ENCODE measurements at places on chromosomes 16 and 17.

DNA sequence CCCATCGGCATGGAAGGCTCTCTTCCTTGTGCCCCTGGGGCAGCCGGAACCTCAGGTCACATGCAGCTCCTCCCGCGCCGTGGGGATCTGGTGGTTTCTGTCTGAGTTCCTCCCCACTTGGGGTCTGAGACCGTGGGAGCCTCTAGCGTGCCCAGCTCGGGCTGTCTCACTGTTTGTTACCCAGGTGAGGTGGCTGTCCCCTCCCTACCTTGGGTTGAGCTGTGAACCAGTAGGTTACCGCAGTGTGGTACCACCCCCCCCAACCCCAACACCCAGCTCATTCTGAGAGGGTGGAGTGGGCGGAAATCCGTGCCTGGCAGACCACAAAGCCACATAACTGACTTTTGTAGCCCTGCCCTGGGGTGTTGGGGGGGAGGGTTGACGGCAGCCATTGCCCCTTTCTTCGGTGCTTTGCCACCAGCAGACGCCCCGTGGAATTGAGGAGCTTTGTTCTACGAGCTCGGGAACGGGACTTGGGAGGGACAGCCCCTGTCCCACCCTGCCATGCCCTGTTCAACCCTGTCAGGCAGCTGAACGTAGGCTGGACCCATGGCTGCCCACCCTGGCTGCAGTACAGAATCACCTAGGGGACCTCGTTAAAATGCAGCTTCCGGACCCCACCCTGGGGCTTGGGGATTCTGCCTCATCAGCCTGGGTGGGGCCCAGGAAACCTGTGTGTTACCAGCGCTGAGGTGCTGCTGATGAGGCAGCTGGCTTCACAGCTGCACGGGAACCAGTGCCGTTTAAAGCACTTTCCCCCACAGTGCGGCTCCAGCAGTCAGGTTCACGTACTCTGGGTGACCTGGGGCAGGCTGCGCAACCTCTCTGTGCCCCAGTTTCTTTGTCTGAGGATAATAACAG, 18.5 kb downstream of the RAP1GAP2 start:
- DNase-seq, result no peak

GRCh38 chr16:21590796-21591195, 8.6 kb upstream of the METTL9 start:
- no peak for DNase-seq

DNA sequence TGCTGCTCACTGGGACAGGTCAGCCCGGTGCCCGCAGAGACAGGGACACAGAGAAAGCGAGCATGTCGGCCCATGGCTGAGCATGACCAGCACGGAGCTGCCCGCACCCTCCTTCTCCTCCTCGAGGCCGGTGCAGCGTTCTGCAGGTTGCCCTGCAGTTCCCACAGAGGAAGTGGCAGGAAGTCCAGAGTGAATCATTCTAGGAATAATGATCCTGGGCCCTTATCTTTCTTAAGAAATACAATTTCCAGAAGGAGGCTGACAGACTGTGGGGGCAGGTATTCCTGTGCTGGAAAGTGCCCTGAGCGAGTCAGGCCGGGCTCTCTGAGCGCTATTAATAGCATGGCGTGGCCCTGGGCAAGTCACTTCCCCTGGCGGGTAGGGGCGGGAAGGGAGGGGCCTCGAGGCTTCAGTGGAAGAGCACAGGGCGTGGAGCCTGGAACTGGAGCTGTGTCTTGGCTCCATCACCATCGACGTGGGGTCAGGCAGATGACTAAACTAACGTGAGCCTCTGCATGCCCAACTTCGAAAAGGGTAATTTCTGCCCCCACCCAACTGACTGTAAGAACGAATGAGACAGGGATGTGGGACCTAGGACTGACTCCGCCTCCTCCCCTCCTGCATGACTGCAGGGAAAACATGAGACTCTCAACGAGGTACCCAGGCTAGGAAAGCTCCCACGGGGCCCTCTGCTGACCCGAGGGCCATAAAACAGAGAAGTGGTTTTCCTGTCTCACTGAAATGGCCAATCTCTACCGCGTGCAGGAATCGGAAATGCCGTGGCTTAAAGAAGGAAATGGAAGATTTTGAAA, 9.8 kb downstream of the TMEM204 start:
- DNase-seq, result no peak

DNA sequence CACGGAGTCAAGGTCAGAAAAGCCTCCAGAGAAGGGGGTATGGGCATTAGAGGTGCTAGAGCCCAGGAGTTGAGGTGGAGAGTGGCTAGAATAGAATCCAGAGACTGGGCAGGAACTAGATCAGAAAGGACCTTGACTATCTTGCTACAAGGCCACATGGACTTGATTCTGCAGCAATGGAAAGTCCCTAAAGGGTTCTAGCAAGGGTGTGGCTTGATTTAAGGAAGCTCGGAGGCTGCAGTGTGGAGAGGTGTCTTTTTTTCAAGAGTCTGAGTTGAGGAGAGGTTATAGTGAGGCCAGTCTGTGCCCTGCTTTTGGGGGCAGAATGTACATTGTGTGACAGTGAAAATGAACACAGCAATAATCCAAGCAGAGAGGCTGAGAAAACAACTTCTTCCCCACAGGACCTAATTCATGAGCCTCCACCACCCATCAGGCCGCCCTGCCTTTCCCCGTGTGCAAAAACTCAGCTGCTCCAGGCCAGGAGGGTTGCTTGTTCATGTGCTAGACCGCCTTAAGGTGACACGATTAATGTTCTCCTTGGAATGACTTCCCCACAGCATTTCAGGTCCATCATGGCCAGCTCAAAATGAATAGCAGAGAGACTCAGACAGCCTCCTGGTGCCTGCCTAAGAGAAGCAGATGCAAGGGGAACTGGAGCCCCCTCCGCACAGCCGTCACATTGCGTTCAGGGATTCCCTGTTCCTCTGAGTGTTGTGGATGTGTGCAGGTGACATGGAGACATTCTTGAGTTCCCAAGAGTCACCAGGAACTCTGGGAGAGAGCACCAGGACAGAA, 8.7 kb upstream of the BEAN1 start:
- peak; percentile 58 for DNase-seq

DNA sequence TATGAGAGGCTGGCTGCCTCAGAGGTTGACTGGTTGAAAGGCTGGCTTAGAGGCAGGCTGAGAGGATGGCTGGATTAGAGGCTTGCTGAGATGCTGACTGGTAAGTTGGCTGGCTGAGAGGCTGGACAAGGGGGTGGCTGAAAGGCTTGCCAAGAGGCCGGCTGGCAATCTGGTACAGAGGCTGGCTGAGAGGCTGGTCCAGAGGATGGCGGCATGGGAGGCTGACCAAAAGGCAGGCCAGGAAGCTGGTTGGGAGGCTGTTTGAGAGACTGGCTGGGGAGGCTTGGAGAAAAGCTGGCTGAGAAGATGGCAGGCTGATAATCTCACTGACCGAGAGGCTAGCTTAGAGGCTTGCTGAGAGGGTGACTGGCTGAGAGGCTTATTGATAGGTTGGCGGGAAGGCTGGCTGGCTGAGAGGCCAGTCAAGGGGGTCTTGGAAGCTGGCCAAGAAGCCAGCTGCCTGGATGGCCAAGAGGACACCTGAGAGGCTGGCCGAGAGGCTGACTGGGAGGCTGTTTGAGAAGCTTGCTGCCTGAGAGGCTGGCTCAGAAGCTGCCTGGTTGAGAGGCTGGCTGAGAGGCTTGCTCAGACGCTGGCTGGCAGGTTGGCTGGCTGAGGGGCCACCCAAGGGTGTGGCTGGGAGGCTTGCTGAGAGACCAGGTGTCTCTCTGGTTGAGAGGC, 34.2 kb upstream of the ACSM2B start:
- DNase-seq, result no peak

DNA sequence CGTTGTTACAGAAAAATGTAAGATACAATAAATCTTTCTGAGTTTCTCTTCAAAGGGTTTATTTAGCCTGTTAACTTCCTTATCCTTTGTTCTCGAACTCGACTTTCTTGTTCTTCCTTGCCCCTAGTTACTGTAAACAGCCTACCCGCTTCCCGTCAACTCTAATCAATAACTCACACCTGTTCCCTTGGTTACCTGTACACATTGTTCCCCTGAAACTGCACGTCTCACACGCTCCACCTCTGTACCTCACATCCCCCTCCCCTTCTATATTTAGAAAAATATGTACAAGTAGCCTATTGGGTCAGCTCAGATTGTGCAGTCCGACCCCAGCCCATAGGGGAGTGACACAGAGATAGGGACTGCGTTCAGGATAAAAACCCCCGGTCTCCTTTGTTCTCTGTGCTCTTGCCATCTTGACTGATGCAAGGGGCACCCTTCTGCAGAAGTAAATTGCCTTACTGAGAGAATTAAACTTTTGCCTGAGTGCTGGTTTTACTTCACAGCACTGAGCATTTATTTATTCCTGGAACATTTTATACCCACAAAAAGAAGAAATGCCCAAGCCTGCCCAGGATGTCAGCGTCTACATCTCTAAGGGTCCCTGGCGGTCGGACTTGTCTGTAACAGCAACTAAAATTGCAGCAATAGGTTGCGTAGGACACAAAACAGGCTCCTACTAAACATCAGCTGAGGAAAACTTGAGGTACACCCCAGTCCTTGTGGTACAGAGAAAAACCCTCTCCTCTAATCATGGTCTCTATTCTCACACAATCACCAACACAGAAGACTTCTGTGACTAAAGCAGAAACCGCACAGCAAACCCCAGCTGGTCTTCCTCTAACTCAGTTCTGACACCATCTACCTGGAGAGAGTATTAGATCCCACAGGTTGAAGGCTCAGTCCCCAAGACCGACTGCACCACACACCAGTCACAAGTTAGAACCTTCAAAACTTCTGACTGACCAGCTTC, 11.3 kb downstream of the WDR45B start:
- no peak for DNase-seq

DNA sequence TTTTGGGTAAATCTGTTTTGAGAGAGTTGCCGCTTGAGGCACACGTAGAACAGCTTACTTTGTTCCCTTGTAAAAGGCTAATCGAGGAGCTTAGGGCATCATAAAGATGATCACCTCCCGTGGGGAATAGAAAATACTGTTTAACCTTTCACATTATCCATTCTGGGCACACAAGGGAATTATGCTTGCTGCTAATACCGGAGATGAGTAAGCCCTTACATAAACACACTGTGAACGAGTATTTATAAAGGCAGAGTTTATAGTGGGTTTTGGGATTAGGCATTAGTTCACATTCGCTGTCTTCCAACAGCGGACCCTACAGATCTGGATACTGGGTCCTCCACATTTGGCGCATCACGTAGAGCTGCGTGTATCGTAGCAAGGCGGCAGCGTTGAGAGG, 51.2 kb upstream of the CNTNAP4 start:
- DNase-seq, result no peak

- DNase-seq, result no peak
These were observed 42.8 kb downstream of the CDK5R1 start for GRCh38 chr17:32529604-32530003.

GRCh38 chr16:50480206-50480605, 68.0 kb upstream of the NKD1 start:
- no peak for DNase-seq

GRCh38 chr16:12009922-12010321, 33.4 kb downstream of the SNX29 start:
- DNase-seq, result no peak

GRCh38 chr16:81444448-81445121, at the start of gene CMIP:
Gene CMIP, plus strand, starts transcription at chr16:81444808.
- DNase-seq, result no peak

GRCh38 chr17:46264456-46265198, 30.3 kb upstream of the LRRC37A start:
- no peak for DNase-seq

DNA sequence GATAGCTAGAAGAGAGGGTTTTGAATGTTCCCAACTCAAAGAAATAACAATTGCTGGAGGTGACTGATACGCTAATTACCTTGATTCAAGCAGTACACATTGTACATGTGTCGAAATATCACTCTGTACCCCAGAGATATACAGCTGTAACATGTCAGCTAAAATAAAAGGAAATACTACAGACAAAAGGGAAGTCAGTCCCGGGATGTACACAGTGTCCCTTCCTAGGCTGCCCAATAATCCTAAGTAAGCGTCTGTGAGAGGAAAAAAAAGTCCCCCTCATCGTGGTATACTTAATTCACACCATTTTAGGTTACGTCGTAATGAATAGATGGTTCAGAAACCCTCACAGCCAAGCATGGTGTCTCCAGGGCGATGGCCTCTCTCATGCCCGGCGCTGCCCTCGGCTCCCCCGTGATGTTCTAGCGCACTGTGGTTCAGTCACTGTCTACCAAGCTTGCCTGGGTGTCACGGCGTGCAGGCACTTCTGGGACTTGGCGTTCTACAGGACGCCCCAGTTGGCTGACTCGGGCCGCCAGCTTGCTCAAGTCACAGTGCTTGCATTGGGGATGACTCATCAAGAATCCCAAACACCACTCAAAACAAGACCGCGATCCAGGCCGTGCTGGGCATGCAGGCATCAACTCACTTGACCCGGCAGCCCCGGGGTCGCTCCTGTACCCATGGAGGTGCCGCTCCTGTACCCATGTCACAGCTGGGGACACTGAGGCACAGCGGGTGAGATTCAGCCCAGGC, 27.6 kb downstream of the CCDC40 start:
- DNase-seq, result no peak

DNA sequence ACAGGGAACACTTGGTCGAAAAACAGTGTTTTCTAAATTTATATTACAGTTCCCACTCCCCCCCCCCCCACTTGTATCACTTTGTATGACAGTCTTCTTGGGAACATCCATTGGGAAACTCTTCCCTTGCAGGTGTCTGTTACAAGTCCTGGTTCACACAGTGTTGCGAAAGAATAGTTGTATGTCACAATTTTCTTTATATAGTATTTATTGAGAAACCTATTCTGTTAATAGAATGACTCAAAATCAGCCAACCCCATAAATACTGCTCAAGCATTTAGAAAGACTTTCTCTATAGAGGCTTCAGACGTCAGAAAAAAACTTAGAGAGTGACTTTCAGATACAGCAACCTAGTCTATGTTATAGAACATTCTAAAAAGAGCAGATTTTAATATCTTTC, 414.4 kb downstream of the WWOX start:
- DNase-seq, result no peak

GRCh38 chr16:73921295-73921694, 375.3 kb upstream of the PSMD7 start:
- DNase-seq, result no peak

DNA sequence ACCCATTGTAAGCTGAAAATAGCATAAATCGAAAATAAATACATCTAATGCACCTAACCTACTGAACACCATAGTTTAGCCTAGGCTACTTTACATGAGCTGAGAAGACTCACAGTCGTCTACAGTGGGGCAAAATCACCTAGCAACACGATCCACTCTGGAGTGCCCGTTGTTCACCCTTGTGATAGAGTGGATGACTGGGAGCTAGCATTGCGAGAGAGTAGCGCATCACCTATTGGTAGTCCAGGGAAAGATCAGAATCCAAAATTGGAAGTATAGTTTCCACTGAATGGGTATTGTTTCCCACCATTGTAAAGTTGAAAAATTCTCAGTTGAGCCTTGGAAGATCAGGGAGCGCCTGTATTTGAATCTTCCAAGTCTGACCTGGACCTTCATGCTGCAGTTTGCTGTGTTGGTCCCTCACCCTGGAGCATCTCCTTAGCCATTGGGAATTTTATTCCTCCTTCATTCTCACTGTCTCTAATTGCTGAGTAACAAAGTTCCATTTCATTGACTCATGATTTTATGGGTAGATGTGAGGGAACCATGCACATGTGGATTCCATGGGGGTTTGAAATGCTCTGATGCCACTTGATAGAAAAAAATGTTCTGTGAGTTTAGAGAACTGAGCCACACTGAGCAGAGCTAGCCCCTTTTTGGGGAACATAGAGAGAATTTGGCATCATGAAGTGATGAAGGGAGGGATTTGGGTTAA, 19.6 kb downstream of the AKAP1 start:
- no peak for DNase-seq

All from vagina (tissue), 2 donors.